ENCODE measurements at places on chromosomes 16 and 17.
A peak's percentile ranks its signal among the peaks of the same experiment; 100 is the strongest.

DNA sequence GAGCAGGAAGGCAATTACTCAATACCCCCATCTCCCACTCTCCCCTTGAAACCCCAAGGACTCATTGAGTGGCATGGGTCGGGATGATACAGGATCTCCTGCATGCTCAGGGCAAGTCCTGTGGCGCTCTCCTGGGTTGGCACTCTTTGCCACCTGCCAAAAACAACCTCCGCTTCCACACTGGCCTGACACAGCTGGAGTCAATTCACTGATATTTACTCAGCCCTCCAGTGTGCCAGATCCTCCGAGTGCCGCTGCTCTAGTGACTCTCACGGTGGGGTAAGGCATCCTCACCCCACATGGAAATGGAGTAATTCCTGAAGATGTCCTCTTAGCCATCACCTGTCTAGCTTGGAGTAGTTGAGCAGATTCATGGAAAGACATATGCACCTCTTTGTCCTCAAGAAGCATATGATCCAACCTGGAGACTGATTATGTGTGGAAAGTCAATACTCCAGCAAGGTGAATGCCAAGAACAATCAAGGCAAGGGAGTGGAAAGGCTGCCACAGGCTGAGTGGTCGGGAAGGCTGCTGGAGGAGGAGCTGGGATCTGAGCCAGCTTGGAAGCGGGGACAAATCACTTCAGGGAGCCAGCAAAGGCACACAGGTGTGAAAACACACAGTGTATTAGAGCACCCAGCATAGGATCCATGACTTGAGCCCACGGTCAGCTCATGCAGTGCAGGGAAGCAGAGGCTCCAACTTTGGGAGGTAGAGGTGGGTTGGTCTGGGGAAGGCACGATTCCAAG is 12.6 kb upstream of the GOSR2 start:
- DNase-seq: no peak

DNA sequence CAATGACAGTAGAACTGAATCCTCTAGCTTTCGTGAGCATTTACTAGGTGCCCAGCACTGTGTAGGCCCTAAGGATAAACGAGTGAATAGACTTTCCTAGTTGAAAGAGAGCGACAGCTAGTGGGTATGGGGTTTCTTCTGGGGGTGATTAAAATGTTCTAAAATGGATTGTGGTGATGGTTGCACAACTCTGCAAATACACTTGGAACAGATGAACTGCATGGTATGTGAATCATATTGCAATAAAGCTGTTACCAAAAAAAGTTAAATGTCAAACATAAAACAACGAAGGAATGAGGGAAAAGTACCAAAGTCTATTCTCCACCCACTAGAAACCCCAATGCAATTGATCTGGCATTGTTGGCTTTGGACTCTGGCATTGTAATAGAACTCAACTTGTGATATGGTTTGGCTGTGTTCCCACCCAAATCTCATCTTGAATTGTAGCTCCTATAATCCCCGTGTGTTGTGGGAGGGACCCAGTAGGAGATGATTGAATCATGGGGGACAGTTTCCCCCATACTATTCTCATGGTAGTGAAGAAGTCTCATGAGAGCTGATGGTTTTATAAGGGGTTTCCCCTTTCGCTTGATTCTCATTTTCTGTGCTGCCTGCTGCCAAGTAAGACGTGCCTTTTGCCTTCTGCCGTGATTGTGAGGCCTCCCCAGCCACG is 70.5 kb downstream of the MARF1 start:
- no peak for DNase-seq

DNA sequence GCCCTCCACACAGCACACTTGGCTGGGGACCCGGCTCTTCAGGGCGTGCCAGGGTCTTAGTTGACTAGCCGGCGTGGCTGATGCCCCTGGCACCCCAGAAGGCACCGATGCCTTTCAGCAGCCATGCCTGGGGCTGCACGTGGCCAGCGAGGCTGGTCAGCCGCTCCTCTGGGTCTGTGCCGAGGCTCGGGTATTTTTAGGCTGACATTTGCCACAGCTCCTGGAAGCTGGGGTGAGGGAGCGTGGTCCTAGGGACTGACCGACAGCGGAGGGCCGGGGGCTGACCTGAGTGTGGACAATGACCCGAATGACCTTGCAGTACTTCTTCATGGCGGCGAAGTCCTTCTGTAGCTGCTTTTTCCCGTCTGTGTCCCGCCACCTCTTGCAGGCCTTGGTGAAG is 3.9 kb downstream of the RPL3L start:
- DNase-seq: no peak

DNA sequence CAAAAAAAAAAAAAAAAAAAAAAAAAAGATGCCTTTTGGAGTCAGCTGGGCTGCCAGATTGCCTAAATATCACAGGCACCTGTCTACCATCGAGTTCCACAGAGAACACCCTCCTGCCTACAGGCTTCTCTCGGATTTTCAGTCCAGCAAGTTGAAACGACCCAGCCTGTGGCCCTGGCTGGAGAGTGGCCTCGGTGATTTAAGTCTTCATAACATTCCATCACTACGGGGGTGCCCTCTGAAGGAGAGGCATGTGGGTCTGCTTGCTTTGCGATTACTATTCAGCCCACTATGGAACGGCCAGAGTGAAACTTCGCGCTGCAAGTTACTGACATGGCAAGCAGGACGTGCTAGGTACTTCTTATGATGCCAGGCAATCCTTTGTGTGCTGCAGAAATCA is 42.8 kb downstream of the MARCHF10 start:
- no peak for DNase-seq

DNA sequence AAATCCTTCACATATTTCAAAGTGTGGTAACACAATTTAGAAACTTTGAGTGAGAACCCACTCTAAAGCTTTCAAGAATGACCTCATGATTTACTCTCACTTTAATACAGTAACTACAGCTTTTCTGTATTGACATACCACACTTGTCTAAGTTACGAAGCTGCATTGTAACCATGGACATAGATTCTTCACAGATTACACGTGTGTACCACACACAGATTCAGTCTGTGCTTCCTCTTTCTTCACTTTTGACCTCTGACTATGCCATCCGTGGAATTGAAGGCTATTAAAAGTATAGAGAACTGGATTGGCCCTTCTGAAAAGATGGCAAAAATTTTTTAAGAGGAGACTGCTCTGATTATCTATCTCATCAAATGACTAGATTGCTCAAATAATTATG is 172.7 kb downstream of the TANC2 start:
- DNase-seq: no peak

DNA sequence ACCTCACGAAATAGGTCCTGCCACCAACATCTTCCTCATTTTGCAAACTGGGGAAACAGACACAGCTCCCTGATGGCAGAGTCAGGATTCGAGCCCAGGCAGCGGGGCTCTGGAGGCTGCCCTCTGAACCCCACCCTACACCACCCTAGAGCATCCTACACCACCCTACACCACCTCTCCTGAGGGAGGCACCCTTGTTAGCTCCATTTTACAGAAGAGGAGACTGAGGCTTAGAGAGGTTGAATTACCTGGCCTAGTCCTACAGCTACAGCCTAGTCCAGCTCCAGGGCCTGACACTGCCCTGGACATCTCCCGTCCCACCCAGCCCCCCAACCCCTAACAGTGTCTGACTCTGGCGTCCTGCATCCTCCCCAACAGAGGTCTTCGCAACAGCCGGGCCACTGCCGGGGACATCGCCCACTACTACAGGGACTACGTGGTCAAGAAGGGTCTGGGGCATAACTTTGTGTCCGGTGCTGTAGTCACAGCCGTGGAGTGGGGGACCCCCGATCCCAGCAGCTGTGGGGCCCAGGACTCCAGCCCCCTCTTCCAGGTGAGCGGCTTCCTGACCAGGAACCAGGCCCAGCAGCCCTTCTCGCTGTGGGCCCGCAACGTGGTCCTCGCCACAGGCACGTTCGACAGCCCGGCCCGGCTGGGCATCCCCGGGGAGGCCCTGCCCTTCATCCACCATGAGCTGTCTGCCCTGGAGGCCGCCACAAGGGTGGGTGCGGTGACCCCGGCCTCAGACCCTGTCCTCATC is 3.2 kb upstream of the NECAB2 start:
- DNase-seq: no peak

- DNase-seq: peak; percentile 80
These were observed 551 bp downstream of the WDR81 start for GRCh38 chr17:1724869-1725641.

DNA sequence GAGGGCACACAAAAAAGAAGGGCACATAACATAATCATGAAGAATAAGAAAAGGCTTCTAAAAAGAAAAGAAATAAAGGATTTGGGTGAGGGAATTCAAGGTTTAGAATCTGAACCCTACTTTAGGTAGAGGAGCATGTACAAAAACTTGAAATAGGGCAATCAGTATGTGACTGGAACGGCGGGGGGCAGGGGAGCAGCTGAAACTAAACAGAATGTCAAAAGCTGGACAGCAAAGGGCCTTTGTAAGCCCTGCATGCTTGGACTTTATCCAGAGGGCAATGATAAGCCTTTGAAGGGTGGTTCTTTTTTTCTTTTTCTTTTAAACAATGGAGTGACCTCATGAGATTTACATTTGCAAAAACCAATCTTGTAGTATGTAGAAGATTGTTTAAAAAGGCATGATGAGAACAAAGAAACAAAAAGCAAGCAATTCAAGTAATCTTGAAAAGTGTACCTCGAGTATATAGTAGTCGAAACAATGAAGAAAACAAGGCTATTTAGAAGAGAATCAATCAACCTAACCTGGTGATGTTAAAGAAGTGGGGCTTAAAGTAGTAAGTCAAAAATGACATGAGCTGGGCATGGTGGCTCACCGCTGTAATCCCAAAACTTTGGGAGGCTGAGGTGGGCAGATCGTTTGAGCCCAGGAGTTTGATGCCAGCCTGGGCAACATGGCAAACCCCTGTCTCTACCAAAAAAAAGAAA is 46.7 kb upstream of the ANKFY1 start:
- no peak for DNase-seq

GRCh38 chr17:78116411-78116810 is 12.1 kb downstream of the TMC6 start:
- DNase-seq: no peak

- peak; percentile 90 for DNase-seq
These were observed 24.2 kb downstream of the STAT5A start for GRCh38 chr17:42312285-42313130.

DNA sequence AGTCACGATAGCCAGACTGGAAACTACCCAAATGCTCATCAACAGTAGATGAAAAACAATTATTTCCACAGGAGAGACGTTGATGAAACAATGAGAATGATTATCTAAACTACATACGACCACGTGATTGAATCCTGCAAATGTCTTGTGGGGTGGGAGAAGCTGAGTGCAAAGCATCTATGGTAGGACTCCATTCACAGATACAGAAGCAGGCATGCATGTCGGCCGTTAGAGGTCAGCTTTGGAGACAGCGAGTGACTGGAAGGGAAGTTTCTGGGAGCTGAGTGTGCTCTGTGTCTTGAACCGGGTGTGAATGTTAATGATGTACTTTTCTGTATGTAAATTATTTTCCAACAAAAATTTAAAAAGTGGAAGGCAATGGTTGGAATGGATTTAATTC is 71.5 kb upstream of the DNAJA2 start:
- DNase-seq: no peak

GRCh38 chr16:65278874-65279273 is 157.0 kb upstream of the CDH11 start:
- DNase-seq: no peak

GRCh38 chr17:6668219-6668618 is 16.7 kb downstream of the C17orf100 start:
- no peak for DNase-seq

- DNase-seq: no peak
These were observed 114.0 kb upstream of the SDK2 start for GRCh38 chr17:73758245-73758644.

DNA sequence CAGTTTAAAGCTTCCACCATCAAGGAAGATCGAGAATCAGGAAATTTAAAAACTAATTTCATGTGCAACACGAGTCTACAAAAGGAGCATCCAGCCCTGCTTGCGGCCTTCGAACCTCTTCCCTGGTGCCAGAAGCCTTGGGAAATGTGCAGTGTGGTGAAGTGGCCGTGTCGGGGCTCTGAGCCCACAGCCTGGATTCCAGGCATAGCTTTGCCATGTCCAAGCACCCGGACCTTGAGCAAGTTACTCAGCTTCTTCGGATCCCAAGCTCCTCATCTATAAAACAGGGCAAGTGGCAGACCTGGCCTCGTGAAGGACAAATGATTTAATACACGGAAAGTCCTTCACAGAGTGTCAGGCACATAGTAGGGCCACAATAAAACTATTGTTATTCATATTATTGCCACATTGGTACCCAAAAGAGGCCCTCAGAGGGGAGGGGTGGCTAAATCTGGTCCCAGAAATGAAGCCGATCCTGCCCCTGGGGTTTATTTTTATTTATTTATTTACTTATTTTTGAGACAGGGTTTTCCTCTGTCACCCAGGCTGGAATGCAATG is 34.8 kb downstream of the COTL1 start:
- DNase-seq: no peak

All from glutamatergic neuron (in vitro differentiated cells).